ENCODE measurements at places on chromosomes 6 and 20. TPM values are rescaled to one million over a fixed set of nuclear protein-coding genes. Genes with fewer than 3 reads are reported as not detected.
A peak's percentile ranks its signal among the peaks of the same experiment; 100 is the strongest.

The MUC21 gene
- not detected for total RNA-seq

DNA sequence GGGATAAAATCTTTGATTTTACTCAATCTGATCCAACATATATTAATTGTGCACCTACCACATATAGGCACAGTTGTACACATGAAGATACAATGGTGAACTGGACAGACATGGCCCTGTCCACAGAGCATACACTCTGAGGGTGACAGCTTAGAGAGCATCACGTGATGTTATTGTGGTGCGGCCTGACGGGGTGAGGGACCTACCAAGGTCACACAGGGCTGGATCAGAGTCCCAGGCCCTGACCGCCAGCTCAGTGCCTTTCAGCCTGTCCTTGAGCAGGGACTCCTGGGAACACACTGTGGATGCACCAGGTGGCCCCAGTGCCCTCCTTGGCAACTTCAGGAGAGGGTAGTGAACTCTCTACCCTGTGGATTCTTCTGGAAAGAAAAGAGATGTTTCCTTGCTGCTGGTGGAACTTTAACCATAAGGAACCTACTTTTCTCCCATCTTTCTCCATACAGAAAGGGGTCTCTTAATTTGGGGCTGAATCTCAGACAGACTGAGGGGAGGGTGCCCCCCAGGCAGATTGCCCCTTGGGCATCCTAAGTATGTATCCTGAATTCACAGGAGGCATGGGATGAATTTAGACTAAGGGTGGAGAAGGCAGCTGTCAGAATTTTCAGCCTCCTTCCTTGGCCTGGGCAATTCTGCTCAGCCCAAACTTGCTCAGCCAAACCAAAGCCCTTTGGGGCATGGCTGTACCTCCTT is 26.5 kb downstream of the PCK1 start:
- DNase-seq: no peak

GRCh38 chr6:144248476-144249301 is 36.4 kb upstream of the UTRN start:
- no peak for DNase-seq

GRCh38 chr20:10078403-10078802 is 43.6 kb downstream of the ANKEF1 start:
- no peak for DNase-seq

The AARS2 gene
- total RNA-seq: 26.7 TPM

The C6orf15 gene
- total RNA-seq: not detected

DNA sequence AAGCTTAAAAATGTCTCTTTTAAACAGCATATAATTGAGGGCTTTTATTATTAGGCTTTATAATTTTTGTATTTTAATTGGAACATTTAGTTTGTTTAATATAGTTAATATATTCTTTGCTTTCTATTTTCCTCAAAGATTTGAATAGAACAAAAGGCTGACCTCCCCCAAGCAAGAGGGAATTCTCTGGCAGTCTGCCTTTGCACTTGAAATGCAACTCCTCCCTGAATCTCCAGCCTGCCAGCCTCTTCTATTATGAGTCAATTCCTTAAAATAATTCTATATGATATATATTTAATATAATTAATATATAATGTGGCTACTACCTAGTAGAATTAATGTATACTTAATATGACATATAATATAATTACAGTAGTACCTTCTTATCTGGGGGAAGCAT is 69.2 kb downstream of the PTPRA start:
- DNase-seq: no peak

The PPP1R14C gene
- total RNA-seq: 104 TPM

- DNase-seq: peak; percentile 44
Measured at GRCh38 chr6:53741034-53741823, 53.6 kb upstream of the LRRC1 start.

The SLC17A3 gene
- not detected for total RNA-seq

DNA sequence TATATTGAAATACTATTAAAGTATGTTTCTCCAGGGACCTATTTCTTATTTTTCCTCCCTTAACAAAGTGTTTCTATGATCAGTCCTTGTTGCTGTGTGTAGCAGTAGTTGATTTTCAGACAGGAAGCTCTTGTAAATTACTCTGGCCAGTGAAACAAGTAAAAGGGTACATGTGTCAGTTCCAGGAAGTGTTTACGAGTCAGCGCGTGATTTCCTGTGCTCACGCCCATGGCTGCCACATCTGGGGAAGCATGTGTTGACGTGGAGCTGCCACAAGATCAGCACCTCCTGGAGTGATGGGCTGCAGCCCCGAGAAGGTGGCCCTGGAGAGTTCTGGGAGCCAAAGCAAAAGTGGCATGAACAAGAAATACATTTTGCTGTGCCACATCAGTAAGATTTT is 38.6 kb upstream of the GGTLC1 start:
- DNase-seq: peak; percentile 76

The INSM1 gene
- not detected for total RNA-seq

- DNase-seq: no peak
Measured at GRCh38 chr6:85065831-85066230, 301.4 kb upstream of the TBX18 start.

- DNase-seq: no peak
Measured at GRCh38 chr6:11460837-11461661, 76.5 kb upstream of the TMEM170B start.

- no peak for DNase-seq
Measured at GRCh38 chr6:16855460-16855859, 94.2 kb upstream of the ATXN1 start.

DNA sequence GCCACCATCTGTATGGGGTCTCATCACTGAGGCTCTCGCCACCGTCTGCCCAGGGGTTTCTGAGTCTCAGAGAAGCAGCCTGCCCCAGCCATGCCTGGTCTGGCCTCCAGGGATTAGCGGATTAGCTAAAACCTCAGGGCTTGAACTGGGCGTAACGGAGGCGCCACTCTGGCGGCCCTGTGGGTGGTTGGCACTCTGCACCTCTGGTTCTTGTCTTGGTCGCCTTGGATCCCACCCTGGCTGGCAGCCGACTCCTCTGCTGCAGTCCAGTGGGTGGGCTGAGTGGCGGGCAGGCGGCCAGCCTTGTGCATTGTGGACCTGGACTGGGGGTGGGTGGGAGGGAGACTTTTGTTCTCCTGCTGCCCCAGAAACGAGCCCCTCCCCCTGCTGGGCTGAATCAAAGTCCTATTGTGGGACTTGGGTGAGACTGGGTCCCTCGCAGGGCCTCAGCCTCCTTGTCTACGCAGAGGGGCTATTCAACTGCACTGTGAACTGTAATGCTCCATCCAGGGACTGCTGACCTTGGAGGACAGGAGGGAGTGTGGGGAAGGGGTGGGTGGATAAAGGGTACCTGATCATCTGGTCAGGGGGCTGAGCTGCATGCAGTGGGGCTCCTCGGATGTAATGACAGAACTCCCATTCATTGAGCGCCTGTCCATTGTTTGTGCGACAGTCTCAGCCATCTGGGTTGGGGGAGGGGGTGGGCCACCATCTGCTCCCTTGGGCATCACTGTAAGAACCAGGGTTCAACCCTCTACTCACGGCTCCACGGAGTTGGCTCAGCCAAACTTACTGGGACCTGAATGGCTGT is 23.9 kb downstream of the SUN5 start:
- no peak for DNase-seq

DNA sequence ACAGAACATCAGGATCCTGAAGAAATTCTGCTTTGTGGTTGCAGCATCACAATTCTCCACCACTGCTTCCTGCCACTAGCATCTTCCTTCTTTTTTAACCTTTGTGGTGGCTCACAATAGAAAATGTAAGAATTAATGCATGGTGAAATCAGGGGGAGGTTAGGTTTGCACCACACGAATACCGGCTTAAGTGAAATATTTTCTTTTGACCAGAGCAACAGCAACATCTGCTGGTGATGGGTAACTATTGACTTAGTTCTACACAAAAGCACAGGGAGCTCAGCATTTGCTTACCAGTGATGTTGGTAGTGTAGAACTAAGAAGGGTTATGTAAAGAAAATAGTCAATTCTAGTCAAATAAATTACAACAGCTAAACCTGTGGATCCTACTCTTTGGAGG is 280.5 kb downstream of the SYNE1 start:
- no peak for DNase-seq

The SPACA1 gene
- not detected for total RNA-seq

DNA sequence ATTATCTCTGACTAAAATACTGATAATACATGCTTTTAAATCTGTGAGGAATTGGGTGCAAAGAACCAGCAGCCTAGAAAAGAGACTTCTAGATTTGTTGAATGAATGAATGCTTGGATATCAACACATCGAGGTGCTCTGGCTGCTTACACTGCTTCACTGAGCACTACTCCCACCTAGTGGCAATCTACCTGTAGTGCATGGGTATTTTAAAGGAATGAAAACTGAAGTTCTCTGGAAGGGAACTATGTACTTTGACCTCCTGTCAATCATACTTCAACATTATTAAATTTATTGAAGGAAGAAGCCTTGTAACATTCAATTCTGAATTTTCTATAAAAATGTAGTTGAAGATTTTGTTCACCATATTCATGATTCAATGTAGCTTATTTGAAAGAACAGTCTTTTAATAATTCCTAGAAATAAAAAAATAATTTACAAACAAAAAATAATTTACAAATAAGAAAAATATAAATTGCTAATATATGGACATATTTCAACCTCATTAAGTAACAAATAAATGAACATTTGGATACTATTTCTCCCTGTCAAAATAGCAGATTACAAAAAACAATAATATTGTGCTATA is 111.2 kb upstream of the MMS22L start:
- peak; percentile 64 for DNase-seq

- DNase-seq: peak; percentile 22
Measured at GRCh38 chr6:148460876-148461646, 118.4 kb downstream of the SASH1 start.

DNA sequence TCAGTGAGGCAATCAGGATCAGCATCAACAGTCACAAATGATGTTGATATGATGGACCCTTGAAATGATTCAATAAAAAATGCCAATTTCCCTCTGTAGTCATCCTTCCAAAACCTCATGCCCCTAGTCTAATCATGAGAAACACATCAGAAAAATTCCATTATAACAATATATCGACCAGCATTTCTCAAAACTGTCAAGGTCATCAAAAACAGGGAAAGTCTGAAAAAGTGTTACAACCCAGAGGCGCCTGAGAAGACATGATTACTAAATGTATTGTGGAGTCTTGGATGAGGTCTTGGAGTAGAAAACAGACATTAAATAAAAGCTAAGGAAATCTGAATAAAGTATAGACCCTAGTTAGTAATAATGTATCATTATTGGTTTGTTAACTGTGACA is 133.8 kb downstream of the SLC35B3 start:
- no peak for DNase-seq

GRCh38 chr20:57073402-57073801 is 193.0 kb downstream of the BMP7 start:
- DNase-seq: no peak

DNA sequence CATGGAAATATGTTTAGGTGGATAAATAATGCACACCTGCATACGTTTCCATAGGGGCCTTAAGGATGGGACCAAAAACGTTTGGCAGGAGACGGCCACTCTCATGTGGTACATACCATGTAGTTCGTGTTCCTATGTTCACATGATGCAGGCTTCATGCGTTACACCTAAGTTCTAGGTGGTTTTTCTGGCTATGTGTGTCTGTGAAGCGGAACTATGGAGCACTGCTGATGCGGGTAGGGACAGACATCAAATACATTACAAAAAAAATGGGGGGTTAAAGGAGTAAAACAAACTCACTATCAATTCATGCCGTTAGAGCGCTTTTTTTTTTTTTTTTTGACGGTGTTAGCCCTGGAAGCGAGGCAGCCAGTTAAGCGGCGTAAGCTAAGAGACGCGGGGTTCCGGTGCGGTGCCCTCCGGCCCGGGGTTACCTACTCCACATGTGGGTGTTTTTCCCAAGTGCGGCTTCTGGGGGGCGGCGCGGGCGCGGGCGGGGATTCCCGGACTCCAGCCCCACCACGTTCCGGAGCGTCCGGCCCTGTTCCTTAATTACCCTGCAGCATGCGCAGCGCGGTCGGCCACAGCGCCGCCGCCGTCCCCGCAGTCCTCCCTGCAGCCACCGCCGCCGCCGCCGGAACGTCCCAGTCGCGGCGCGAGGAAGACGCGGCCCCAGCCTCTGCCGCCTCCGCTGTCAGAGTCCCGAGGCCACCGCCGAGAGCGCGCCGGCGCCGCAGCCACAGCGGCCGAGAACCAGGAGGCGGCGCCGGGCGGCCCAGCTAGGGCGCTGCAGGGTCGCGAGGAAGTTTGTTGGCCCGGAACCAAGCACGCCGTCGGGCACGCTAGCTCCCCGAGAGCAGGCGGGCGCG is 648 bp downstream of the COL19A1 start:
- DNase-seq: peak; percentile 39

- no peak for DNase-seq
Measured at GRCh38 chr6:89657445-89658158, 19.1 kb upstream of the LYRM2 start.

The GTSF1L gene
- total RNA-seq: not detected

GRCh38 chr6:88165844-88166492 is at the start of gene CNR1:
CNR1 (minus strand) TSS chr6:88166347; CDS start chr6:88145274, 21,073 bp downstream.
- peak; percentile 68 for DNase-seq

DNA sequence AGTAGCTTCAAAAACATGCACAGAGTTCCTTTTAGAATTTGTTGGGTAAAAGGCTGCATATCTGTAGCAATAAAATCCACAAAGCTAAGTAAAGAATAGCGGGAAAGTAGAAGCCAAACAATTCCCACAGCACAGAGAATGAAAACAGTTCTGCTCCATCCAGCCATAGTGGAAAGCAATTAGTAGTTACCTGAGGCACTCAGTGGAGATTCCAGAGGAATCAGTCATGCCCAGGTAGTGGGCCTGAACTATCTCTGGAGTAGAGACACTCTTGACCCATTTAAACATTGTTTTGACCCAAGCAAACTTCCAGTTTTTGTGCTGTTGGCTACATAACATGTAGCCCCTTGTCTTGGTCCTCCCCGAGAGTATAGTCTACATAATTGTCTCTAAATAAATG is 559.5 kb upstream of the PTCHD4 start:
- no peak for DNase-seq

DNA sequence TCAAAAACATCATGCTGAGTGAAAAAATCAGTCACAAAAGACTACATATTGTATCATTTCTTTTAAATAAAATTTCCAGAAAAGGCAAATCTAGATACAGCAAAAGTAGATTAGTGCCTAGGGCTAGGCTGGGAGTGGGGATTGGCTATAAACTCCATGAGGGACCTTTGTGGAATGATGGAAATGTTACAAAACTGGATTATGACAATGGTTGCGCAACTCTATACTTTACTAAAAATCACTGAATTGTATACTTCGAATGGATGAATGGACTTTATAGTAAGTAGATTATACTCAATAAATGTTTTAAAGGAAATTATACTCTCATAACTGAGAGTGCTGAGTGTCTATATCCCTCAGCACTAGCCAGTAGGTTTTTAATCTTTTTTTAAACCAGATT is 4.3 kb downstream of the HMGN3 start:
- DNase-seq: no peak

The MMS22L gene
- total RNA-seq: 12.6 TPM

The PERP gene
- total RNA-seq: 37.2 TPM

- DNase-seq: no peak
Measured at GRCh38 chr6:140641412-140641811, 1267.0 kb upstream of the CITED2 start.

The RBM24 gene
- total RNA-seq: 194 TPM

The DEFB132 gene
- not detected for total RNA-seq

All from cardiac muscle cell (in vitro differentiated cells and primary cell).